ENCODE measurements at places on chromosomes 1 and 21.

DNA sequence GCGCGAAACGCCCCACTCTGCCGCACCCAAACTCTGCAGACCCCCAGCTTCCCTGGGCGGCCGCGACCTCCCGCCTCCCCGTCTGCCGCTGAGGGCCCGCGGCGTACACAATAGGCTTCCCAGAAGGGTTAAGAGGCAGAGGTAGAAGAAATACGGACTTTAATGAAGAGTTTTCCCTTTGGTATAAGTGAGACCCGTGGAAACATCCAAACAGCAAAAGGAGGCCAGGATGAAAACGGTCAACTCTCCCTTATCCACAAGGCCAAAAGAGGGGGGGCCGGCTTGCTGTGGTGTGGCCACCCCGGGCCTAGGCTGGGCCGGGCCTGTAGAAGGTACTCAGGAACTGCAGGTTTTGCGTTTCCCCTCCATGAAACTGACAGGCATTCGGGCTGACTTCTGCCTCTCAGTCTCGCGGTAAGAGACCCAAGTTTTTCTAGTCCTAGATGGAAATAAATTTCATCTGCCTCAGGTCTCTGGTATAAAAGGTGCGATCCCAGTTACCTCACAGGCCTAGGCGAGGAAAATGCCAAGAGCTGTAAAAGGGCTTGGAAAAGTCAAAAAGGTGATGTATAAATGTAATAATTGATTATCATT, 671 bp upstream of the PYGO2 start:
- DNase-seq, result no peak

DNA sequence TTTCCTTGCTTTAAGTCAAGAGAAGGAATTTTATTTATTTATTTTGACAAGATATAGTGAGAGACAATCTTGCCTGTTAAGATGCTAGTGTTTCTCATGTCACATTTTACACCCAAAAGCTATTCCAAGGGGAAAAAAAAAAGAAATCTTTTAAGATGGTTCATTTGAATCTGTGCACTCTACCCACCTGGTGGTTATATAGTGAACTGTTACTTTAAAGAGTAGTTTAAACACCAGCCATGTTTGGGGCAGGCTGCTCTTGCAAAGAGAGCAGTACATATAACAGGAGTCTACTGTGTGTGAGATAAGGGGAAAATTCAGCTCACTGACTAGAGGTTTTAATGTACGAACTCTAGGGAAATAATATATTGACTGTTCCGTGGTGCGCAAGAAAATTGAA, 3.3 kb upstream of the ELAVL4 start:
- DNase-seq, result no peak

DNA sequence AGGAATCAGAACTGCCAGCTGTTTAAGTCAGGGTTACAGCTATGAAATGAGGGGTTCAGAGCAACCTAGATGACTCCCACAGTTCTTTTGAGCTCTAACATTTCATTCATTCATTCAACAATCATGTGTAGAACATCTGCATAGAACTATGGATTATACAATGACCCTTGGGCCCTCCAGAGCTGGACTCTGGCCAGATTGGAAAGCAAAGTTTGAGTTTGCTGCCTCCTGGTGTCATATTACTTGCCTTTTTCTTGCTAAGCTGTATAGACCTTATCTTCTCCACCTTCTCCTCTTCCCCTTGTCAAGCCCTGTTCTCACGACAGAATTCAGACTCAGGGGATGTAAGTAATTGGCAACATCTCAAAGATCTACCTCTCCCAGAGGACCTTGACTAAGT, 4.0 kb downstream of the CASQ2 start:
- DNase-seq, result no peak

DNA sequence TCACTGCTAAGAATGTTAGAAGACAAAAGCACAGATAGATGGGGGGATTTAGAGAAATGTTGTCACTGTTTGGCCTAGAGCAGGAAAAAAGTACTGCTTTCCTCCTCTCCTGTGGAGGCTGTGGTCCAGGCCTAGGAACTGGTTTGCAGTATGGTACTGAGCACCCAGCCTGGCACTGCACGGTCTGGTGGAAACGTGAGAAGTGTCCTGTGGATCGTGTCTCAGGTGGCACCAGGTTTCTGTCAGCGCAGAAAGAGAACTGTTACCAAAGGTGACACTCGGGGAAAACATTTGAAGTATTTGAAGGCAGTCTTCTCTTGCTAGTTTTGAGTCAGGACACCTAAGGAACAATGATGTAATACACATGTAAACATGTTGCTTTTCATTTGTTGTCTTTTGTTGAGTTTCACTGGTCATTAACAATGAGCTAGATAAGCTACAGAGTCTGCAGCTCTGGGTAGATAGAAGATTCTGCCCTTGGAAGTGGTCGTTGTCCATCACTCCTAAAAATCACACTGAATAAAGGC, 63.0 kb downstream of the B3GALNT2 start:
- DNase-seq, result no peak

GRCh38 chr1:234564035-234565029, 45.6 kb downstream of the IRF2BP2 start:
- DNase-seq, result no peak

DNA sequence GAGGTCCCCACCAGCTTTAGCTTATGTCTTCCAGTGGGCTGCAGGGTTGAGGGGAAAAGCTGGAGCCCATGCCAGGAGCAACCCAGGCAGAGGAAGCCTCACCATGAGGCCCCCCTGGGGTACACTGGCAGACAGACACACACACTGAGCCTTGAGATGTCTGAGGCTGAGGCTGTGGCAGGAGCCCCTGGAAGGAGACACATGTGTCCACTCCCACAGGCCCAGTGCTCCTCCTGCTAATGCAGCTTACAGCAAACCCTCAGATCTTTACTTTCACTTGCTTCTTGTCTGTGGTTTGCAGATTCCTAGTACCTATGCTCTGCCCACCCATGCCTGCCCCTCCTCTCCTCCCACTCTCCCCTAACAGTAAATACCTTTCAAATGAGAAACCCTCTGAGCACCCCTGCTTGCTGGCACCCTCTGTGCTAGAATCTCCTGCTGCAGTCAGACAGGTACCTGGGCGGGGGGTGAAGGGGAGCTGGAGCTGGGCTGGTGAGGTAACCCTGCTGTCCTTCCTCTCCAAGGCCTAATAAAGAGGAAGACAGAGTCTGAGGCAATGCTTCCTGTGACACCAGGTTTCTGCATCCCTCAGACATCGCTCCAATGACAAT, 63.4 kb upstream of the NEK2 start:
- no peak for DNase-seq

GRCh38 chr1:165856021-165856420, 28.6 kb downstream of the UCK2 start:
- DNase-seq, result no peak

GRCh38 chr1:79749607-79750006, 743.1 kb upstream of the ADGRL4 start:
- DNase-seq, result no peak

DNA sequence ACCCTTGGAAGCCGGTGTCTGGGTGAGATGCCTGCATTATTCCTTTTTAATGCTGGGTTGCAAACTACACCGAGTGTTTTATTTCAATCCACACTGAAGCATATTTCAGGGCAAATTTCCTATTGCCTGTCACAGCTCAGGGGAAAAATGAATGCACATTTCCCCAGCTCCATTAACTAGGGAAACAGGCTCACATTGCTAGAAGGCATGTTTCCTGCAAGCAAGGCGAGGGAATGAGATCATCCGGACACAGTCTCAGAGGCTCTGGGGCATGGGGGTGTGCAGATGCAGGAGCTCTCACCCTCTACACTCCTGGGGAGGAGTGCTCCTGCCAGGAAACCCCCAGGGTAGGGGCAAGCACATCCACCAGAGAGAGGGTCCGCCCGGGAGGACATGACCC, 24.6 kb downstream of the SYT2 start:
- no peak for DNase-seq

GRCh38 chr1:1291023-1291528, 10.8 kb downstream of the SCNN1D start:
- DNase-seq, result no peak

DNA sequence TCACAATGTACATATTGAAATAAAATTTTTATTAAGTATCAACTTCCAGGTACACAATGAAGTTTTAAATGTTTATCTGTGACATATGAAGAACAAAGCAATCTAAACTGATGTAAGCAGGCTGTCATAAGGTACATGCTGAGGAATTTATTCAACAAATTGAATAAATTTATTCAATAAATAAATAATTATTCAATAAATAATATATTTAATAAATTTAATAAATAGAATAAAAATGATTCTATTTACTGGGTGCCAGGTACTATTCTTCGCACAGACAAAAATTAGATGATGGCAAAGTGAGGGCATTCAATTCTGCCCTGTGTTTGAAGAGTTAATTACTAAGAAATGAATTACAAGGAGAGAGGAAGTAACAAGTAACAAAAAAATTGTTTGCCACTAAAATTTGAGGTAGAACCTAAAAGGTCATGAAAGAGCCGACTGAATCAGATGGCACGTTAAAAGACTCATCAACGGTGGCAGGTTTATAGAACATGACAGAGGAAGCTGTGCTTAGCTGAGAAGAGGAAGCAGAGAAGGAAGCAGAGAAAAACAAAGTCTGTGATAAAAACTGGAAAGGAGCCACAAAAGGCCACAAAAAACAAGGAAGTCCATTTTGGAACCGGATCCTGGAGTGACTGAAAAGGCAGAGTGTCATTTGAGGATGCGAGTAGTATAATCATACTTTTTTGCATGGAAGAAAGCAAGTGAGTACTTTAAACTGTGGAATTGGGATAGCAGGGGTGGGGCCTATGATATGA, 2.2 kb upstream of the USP24 start:
- no peak for DNase-seq

DNA sequence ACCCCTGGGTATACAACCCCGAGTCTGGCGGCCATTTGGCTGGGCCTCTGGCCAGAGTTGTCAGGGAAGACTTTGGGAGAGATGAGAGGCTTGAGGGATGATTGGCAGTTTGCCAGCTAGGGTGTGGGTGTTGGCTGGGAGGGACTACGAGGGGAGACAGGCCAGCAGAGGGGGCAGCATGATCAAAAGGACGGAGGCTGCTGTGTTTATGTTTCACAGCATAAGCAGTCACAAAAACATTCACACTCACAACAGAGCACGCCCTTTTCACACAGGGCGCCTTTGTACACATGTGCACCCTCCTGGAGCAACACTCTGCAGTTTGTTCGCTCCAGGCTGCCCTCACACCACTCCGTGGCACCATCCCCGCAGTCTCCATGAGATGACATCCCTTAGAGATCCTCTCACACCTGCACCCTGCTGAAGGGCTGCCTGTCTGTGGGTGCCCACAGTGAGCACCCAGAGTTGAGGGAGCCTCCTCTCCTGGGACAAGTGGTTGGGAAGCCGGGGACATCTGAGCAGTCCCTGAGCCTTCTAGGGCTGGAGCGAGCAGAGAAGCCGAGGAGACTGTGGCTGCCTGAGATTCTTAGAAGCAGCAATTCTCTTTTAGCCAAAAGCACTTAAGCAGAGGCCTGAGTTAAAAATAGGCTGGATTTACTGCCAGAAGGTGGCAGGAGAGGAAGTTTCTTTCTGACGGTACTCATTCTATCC, 15.4 kb downstream of the EFNA3 start:
- DNase-seq, result no peak

DNA sequence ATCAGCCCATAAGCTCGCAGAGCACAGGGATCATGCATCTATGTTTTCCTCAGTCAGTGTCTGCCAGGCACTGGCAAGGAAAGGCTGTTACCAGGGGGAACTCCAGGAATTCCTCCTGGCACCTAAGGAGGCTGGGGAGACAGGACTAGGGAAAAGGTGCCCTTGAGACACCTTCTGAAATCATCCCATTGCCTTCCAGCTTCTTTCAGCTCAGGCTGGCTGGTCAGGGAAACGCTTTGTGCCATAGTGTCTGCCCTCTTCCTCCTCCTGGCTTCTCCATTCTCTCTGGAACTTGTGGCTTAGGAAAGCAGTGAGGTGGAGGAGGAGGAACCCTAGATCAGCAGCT, 13.8 kb downstream of the LMNA start:
- no peak for DNase-seq

- DNase-seq, result no peak
Measured at GRCh38 chr21:16211339-16212303, 481.8 kb downstream of the USP25 start.
